ENCODE measurements at places on chromosomes 2 and 18.

DNA sequence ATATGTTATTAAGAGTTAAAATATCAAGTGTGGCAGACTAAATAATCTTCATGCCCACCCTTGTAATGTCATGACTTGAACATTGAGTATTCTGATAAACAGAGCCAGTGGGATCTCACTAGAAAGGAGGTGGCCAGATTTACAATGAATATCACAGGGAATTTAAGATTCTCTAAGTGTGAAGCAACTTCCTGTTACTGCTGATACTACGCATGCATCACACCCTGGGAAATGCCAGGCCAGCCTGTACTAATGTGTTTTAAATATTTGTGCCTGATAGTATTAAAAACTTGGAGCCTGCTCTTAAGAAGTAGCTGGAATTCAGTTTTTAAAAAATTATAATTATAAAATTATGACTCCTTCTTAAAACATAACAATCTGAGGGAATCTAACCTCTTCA is 148.3 kb downstream of the LAMA3 start:
- DNase-seq: no peak

DNA sequence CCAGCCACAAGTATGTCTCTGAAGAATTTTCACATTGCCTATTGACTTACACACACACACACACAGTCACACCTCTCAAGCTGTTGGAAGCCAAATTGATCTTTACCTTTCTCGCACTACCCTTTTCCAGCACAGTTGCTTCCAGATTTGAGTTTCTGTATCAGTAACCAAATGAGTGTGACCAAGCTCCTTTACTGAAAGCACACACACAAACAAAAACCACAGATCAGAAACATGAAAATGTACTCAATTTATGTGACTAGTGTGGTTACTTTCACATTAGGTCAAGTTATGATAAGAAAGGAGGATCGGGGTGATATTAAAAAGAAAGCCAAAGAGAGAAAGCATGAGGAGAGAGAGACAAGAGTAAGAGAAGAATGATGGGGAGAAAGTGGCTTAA is 993.9 kb upstream of the POU3F3 start:
- DNase-seq: no peak

DNA sequence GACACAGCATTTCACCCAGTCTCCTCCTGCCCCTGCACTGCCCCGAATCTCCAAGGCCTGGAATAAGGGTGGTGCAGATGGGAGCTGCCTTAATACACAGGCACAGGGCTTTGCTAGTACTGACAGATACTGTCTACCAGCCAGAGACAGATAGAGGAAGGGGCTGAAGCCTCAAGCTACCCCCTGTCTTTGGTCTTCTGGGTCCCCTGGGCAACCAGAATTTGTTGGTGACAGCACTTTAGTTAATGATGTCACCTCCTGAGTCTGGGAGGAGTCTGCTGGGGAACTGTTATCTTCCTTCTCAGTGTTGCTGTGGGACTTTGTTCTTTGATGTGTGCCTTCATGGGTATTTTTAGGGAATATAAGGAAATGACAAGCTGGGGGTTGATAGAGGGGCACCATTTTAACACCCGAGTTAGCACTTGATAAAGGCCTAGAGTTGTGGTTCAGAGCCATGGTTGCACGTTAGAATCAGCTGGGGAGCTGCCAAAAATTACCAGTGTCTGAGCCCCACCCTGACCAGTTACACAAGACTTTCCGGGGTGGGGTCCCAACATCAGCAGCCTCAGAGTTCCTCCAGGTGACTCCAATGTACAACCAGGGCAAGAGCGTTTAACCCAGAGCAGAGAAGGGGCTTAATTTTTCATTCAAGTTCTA is 136.8 kb downstream of the SMAD7 start:
- DNase-seq: peak; percentile 44

- no peak for DNase-seq
Measured at GRCh38 chr18:56276466-56276865, 361.9 kb downstream of the TXNL1 start.

DNA sequence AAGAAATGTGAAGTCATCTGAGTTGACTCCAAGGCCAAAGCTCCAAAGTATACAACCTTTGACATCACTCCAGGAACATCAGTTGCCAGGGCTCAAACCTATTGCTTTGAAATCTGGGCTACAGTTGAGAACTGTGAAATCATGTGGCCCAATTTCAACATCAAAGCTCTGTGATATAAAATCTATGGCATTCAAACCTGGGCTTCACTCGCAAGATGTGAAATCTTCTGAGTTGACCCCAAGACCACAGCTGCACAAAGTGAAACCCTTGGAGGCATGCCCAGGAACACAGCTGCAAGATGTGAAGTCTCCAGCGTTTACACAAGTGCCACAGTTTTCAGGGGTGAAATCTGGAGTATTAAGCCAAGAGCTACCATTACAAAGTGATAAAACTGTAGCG is 9.4 kb upstream of the ZNF512 start:
- DNase-seq: no peak

DNA sequence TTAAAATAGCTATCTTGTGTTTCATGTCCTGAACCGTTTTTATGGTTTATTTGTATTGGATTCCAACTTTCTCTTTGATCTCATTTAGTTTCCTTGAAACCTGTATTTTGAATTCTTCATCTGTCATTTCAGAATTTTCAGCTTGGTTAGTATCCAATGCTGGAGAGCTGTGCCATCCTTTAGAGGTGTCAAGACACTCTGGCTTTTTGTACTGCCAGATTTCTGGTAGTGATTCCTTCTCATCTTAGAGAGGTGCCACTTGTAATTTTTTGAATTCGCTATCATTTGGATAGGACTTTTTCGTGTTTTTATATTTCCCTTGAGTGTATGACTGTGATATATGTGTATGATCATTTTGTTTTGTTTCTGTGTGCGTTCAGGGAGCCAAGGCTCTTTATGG is 591.4 kb downstream of the ADCYAP1 start:
- DNase-seq: no peak

GRCh38 chr2:195612611-195613495 is 44.2 kb upstream of the SLC39A10 start:
- no peak for DNase-seq

DNA sequence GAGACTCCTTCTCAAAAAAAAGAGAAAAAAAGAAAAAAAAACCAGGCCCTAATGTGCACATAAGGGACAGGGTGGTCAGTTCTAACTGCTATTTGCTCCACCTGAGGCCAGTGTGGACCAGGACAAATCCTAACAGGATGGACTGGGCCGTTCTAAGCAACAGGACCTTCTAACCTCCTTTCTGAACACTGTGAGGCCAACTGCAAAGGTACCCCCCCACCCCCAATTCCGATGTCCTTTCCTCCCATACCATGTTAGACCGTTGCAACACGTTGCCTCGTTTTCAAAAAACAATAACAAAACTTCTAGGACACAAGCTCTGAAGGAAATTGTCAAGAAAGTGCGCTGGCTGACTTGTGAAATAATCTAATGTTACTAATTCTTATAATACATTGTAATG is 1.2 kb downstream of the THAP4 start:
- DNase-seq: no peak

GRCh38 chr18:7856116-7856515 is 289.0 kb downstream of the PTPRM start:
- DNase-seq: no peak

GRCh38 chr2:146659976-146660375 is 1184.9 kb upstream of the ACVR2A start:
- DNase-seq: no peak

- no peak for DNase-seq
Measured at GRCh38 chr2:235320326-235320725, 173.5 kb upstream of the AGAP1 start.

DNA sequence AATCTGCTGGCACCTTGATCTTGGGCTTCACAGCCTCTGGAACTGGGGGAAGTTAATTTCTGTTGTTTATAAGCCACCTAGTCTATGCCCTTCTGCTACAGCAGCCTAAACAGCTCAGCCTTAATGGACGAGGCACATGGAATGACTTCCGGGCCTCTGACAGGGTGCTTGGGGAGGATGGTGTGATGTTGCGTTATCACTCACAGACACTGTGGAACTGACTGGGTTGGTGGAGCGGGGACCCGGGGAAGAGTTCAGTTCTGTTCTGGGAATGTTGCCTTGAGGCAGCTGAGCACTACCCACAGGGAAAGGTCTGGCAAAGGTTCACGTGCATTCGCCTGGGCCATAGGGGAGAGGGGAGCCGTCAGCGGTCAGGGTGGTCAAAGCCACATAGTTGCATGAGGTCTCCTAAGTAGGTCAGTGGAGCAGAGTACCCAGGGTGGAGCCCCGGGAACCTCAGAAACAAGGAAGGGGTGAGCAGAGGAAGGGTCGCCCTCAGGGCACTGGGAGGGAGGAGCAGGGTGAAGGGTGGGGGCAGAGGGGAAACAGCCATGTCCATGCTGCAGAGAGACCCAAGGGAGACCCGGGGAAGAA is 36.2 kb downstream of the LRRFIP1 start:
- no peak for DNase-seq

- DNase-seq: no peak
Measured at GRCh38 chr2:105864262-105864661, 119.5 kb downstream of the NCK2 start.

GRCh38 chr2:113242327-113242726 is 36.4 kb downstream of the PAX8 start:
- no peak for DNase-seq

DNA sequence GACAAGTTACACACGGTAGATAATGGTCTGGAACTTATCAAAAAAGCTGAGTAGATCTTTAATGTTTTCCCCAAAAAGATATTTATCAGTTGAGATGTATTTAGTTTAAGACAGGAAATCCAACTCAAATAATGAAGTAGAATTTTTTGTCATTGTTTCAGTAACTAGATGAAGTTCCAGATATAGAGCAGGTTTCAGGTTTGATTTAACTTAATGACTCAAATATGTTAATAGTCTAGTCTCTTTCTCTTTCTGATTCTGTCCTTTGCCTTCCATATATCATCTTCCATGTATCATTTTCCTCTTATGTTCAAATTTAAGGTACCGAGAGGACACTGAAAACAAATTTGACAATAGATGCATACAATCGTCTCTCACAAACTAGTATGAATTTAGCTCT is 23.6 kb upstream of the DOCK10 start:
- DNase-seq: no peak

- DNase-seq: no peak
Measured at GRCh38 chr2:220966636-220967035, 605.5 kb downstream of the EPHA4 start.

- no peak for DNase-seq
Measured at GRCh38 chr18:42658171-42658570, 457.3 kb downstream of the RIT2 start.

- peak; percentile 52 for DNase-seq
Measured at GRCh38 chr2:109031476-109032228, 42.6 kb upstream of the EDAR start.

DNA sequence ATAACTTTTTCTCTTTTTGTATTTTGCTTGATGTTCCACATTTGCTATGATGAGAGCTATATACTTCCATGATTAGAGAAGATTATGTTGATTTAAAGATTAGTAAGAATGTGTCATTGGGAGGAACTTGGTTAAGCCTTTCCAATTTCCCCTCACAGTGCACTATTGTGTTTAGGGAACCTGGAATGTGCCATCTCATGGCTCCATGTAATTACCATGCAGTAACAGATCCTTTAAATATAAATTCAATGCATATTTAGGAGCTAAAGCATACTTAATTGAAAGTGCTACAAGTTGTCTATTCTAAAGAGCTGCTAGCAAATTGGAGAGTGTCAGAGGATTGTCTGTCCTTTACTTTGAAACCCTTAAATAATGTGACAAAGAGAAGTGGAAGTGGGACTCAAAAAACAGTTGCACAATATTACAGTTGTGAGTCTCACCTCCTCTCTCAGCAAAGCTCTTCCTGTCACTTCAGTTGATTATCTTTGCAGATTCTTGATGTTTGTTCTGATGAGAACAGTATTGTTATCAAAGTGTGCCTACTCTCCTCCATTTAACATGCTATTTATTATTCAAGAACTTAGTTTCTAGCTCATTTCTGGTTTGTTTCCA is 1162.7 kb upstream of the ZEB2 start:
- no peak for DNase-seq

DNA sequence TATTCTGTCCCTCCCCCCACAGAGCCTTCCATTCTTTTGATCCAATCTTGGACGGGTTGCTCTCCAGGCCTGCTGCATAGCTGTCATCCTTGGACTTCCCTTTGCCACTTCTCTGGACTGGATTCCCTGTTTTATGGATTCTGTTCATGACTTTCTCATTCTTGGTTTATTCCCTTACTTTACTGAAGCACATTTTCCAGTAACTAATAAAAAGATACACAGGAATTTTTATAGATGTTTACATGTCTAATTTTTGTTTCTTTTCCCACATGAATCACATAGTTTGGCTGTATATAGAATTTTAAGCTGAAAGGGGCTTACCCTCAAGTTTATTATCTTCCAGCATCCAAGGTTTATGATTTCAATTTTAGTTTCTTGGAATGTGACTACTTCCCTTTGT is 37.9 kb downstream of the GDF7 start:
- no peak for DNase-seq

DNA sequence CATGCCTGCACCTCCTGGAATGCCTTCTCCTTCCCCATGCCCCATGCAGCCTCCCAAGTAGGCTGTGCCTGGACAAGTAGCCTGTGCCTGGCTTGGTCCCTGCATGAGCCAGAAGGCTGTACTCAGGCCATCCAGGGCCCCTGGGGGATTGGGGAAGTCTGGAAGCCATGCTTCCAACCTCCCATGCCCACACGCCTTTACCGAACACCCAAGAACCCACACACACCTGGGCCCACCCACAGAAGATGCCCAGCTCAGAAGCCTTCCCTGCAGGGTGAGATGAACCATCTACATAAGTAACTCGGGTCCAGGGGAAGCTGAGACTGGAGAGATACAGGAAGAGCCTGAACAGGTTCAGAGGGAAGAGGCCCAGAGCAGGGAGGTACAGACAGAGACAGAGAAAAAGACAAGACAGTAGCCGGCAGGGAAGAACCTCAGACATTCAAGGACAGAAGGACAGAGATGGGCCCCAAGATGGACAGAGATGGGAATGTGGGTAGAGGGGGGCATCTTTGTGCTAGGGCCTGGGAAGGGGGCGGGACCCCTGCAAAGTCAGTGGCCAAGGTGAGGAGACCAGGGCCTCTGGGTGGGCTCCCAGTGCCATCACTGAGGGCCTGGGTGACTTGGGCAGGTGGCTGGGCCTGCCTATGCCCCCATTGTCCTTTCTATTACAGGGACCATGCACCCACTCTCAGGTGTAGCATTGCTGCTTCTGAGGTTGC is 4.3 kb downstream of the BIN1 start:
- DNase-seq: no peak

GRCh38 chr2:214069254-214069653 is 341.6 kb upstream of the VWC2L start:
- no peak for DNase-seq

GRCh38 chr2:234951664-234952269 is at the start of gene SH3BP4:
TSS of gene SH3BP4 (plus strand) at chr2:234952017. CDS start at chr2:235035003, 82,986 bp downstream.
- peak; percentile 13 for DNase-seq
